ENCODE measurements at places on chromosomes 1 and 21.
A peak's percentile ranks its signal among the peaks of the same experiment; 100 is the strongest.

DNA sequence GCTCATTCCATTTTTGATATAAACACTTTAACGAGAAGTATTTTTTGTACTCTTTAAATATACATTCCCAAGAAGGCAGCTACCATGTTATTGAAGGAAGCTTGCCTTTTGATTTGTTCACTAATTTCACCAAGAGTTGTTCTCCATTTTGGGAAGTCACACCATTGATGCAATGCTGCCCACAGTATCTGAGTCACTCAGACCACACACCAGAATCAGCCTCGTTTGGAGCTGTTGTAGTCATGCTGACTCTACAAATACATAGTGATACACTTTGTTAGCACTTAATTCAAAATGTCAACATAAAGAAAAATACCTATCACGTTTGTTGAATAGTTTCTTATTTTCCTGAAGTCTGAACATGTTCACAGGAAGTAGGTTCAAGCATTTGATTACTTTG is 78.7 kb downstream of the PAPPA2 start:
- no peak for DNase-seq

- no peak for DNase-seq
Observed at GRCh38 chr21:45386336-45386727, 18.6 kb upstream of the COL18A1 start.

DNA sequence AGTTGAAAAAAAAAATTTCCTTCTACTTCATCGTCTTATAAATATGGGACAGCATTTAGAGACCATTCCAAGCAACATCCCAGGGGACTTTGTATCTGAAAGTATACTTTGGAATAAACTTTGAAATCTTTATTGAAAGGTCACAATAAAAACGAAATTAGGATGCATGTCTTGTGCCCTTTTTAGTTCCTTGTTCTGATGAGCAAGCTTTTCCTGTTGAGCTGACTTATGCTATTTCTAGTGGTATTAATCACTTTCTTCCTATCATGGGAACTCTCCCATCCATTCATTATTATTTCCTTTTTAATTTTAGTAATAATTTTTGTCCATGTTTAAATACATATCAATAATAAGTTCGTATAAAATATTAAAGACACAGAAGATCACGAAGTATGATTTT is 4.0 kb upstream of the GBP2 start:
- DNase-seq: no peak

DNA sequence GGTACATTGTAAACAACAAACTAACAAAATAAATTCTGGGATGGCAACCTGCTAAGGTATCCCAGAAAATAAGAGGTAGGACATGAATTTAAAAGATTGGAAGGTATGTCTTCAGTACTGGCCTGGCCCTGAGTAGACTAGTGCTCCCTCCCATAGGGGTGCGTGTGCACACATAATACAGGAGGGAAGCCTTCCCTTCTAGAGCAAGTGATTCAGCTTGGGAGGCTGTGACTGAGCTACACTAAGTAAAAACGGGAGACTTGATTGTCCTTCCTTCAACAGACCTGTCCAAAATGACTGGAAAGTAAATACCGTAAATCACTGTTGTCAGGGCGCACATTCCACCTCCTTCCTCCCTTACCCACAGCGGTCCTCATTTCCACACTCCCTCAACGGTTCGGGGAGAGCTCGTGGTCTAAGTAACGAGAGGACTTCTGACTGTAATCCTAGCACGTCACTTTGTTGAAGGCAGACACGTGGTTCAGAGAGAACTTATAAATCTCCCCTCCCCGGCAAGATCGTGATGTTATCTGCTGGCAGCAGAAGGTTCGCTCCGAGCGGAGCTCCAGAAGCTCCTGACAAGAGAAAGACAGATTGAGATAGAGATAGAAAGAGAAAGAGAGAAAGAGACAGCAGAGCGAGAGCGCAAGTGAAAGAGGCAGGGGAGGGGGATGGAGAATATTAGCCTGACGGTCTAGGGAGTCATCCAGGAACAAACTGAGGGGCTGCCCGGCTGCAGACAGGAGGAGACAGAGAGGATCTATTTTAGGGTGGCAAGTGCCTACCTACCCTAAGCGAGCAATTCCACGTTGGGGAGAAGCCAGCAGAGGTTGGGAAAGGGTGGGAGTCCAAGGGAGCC is at the start of gene TGFB2:
TSS of gene TGFB2 (plus strand) at position 523 of the 859 bp plus-strand sequence. CDS start 1,366 bp downstream, outside the sequence.
- DNase-seq: peak; percentile 56

- DNase-seq: no peak
Observed at GRCh38 chr1:94739521-94740061, 80.6 kb upstream of the SLC44A3 start.

DNA sequence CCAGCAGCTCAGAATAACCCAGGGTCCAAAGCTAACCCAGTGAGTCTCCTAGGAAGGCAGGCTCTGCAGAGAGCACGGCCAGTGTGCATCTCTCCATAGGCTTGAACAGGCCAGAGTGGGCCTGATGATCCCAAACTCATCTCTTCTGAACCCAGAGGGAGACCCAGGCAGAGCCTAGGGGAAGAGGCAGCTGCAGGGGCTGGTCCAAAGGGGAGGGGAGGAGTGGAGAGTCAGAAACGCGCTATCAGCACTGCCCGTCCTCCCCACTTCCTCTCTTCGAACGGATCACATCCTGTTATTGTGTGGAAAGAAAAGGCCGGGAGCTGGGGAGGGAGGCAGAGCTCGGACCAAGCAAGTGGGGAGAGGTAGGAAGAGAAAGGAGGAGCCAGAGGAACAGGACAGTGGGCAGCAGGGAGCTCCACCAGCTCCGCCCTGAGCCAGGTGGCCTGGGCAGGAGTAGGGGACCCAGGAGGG is 20.2 kb downstream of the TAL1 start:
- no peak for DNase-seq

- no peak for DNase-seq
Observed at GRCh38 chr1:22761101-22761500, 50.5 kb downstream of the EPHB2 start.

GRCh38 chr1:228513236-228513900 is 26.2 kb downstream of the RNF187 start:
- no peak for DNase-seq

GRCh38 chr1:2174348-2175054 is 20.1 kb downstream of the FAAP20 start:
- peak; percentile 60 for DNase-seq

- no peak for DNase-seq
Observed at GRCh38 chr1:66617362-66618184, 83.6 kb downstream of the SGIP1 start.

GRCh38 chr1:93605026-93605568 is 76.5 kb downstream of the BCAR3 start:
- no peak for DNase-seq

DNA sequence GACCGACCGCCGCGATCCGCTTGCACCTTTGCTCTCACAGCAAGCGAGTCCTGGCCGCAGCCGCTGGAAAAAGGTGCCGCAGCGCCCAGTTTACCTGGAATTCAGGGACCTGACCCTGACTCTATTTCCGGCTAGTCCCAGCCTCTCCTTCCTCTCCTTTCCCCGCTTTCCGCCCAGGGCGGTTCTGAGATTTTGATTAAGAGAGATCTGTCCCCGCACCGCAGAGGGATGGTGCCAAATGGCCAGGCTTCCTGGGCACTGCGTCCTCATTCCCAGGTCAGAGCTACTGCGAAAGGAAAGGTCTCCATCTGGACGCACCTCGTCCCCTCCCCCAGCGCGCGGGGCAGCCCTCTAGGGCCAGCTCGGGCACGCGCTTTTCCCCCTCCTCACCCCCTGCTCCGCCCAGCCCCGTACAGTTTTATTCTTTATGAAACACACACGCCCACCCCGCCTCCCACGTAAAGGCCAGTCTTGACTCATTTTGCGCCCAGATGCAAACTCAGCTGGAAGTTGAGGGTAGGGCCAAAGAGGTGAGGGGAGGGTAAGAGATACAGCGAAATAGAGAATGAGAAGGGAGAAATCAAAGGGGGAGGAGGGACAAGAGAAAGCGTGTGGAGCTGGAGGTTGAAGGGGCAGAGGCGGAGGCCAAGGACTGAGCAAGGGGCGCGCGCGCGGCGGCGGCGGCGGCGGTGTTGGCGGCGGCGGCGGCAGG is 411.8 kb upstream of the ESRRG start:
- no peak for DNase-seq

GRCh38 chr1:161335796-161336195 is 21.6 kb downstream of the SDHC start:
- DNase-seq: no peak

DNA sequence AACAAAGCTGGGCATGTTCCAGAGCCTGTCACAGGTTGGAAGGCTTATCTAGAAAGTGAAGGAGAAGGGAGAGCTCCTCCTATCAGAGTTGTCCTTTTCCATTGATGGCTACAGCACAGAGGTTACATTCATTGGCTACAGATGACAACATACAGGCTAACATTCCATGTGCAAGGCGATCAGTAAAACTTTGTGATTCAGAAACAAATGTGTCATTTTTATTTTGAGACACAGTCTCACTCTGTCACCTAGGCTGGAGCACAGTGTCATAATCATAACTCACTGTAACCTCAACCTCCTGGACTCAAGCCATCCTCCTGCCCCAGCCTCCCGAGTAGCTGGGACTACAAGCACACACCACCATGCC is 32.6 kb downstream of the TRIM67 start:
- DNase-seq: no peak

- peak; percentile 31 for DNase-seq
Observed at GRCh38 chr1:198132060-198132781, 24.6 kb upstream of the NEK7 start.

GRCh38 chr21:45537111-45537745 is 5.0 kb downstream of the SLC19A1 start:
- DNase-seq: no peak

GRCh38 chr1:194830387-194830786 is 1644.0 kb upstream of the B3GALT2 start:
- no peak for DNase-seq

DNA sequence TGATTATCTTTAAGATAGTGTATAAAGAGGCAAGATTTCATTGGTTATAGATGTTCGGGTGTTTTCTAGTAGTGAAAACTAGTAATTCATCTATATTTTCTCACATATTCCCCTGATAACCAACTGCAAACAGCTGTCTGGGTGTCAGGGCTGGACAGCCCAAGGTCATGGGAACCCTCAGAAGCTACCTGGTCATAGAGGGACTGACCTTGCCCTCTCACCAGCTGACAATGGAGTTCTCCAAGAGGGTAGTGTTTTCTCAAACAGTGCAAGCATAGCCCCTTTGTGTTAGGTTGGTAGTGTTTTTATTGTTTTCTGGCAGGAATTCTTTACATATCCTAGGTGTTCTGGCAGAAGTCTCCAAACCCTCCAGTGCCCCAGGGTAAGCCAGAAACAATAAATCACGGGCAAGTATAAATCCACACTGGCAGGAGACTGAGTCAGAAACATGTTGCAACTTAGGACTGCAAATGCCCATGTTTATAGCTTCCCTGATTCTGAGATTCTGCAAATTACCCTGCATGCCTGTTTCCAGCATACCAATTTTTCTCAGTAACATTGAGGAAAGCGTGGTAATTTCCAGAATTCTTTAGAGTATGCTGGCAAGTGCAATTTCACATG is 82.8 kb upstream of the ATP1A1 start:
- no peak for DNase-seq

- no peak for DNase-seq
Observed at GRCh38 chr21:45533846-45534635, 8.2 kb downstream of the SLC19A1 start.

- peak; percentile 43 for DNase-seq
Observed at GRCh38 chr1:51736702-51737101, 119.8 kb downstream of the OSBPL9 start.

DNA sequence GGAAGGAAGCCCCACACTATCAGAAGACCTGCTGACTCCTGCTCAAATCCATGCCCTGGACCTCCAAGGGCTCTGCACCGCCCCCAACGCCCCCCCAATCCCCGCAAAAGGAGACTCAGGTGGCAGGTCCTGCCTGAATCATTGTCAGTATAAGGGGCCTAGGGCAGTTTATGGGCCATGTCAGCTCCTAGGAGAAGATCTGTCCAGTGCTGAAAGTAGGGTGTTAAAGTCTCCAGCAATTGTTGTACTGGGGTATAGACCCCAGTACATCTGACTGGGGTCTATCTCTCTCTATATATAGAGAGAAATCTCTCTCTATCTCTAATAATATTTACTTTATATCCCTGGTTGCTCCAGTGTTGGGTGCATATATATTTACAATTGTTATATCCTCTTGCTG is 12.1 kb upstream of the OLIG2 start:
- DNase-seq: no peak

DNA sequence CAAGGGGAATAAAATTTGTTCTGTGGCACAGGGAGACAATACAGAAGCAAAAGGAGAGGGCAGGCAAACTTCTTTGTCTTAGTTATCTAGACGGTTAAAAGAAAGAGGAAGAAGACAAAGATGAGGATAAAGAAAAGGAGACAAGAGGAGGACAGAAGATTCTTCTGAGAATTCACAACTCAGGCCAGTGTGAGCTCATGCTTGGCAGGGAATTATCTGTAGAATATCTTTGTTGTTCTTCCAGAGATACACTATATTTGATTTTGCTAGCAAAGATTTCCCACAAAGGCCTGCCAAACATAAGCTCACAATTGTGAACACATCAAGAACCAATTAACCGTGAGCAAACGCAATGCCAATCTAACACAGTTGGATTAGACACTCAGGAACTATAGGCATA is 21.4 kb downstream of the SLC16A1 start:
- DNase-seq: no peak

DNA sequence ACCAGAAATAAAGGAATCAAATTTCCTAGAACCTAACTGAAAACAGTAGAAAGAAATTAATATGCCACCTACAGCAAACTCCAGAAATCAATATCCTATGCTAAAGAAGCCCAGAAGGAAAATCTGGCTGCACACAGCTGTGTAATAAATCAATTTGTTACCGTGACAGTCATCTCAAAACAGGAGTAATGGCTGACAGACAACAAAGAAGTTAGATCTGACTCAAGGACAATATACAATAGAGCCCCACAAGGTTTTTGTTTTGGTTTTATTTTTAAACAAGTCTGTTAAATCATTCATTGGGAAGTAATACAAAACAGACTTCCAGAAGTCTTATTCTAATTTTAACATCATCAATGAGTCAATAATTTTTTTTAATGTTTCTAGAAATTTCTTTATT is 168.4 kb downstream of the RERE start:
- no peak for DNase-seq

- peak; percentile 92 for DNase-seq
Observed at GRCh38 chr1:84478876-84479868, at the start of gene RPF1. RPF1 (plus strand) TSS chr1:84479266; CDS start chr1:84479282, 16 bp downstream.

DNA sequence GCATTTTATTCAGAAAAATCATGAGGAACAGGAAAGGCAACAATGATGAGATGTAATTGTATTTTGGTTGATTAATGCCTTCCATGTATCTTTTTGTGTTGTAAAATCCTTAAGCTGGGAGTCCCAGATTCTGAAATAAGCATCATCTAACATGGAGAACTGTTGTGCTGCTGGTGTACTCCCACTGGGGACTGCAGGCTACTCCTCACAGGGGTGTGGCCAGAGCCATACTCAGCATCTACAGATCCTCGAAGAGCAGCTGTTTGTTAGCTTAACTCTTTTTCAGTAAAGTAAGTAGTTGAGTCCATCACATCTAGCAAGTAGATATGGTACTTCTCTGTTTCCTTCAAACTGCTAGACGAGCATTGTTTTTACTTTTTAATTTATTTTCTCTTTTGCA is 358.0 kb downstream of the BRINP3 start:
- DNase-seq: no peak

- DNase-seq: no peak
Observed at GRCh38 chr1:16396591-16396990, 29.5 kb downstream of the SZRD1 start.

All from Karpas-422 (cell line).